ENCODE measurements at places on chromosomes 1 and 21.

DNA sequence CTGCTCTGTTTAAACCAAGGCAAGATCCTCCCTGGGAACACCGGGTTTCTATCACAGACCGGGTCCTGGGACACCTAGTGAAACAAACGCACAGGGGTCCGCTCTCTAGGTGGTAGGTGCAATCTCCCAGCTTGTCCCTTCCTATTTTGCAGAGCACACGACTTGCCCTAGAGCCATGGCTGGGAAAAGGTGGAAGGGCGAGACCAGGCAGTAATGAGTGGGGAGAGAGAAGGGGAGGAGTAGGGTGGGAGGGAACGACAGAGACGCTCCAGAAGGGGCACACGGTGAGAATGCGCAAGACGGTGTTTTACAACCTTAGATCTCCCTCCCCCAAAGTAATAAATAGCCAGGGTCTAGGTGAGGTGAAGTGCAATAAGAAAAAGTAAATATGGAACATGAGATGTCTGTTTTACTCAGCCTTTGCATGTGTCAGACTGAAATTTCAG is 9.3 kb upstream of the ARHGAP29 start:
- DNase-seq, result no peak

DNA sequence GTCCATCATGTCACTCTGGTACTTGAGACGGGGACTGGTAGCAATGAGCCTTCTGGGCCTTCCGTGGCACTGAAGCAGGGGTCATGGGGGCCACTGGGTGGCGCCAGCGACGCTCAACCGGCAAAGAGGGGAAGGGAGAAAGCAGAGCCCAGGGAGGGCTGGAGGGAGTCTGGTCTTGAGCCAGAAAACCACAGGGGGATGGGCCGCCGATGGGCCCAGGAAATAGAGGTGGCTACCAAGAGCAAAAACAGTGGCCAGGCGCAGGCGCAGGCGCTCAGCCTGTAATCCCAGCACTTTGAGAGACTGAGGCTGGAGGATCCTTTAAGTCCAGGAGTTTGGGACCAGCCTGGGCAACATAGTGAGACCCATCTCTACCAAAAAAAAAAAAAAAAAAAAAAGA is 21.8 kb downstream of the EXOC8 start:
- DNase-seq, result peak; percentile 44

DNA sequence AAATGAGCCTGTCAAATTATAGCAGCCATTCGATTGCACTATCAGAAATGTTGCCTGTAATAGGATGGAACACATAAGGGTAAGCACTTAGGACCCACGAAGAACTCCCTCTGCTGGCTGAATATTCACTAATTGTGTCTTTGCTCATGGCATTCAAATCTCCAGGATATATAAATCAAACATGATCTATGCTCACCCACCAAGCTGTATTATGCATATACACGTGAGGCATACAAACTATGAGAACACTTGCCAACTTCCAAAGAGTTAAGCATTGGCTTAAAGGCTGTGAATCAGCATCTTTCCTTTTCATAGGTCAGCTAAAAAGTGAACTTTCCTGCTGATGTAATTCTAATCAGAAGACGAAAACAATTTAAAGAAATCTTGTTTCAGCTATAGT is 34.5 kb downstream of the TMPRSS15 start:
- no peak for DNase-seq

DNA sequence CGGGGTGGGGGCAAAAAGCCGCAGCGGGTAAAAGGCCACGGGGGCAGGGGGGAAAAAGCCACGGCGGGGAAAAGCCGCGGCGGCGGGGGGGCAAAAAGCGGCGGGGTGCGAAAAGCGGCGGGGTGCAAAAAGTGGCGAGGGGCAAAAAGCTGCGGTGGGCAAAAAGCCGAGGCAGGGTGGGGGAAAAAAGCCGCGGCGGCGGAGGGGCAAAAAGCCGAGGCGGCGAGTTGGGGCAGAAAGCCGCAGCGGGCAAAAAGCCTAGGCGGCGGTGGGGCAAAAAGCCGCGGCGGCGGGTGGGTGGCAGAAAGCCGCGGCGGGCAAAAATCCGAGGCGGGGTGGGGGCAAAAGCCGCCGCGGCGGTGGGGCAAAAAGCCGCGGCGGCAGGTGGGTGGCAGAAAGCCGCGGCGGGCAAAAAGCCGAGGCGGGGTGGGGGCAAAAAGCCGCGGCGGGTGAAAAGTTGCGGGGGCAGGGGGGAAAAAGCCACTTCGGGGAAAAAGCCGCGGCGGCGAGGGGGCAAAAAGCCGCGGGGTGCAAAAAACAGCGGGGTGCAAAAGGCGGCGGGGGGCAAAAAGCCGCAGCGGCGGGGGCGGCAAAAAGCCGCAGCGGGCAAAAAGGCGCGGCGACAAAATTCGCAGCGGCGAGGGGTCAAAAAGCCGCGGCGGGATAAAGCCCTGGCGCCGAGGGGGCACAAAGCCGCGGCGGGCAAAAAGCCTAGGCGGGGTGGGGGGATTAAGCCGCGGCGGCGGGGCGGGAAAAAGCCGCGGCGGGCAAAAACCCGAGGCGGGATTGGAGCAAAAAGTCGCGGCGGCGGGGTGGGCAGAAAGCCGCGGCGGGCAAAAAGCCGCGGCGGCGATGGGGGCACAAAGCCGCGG is 3901.2 kb downstream of the SRGAP2C start:
- no peak for DNase-seq

GRCh38 chr1:5748286-5749225 is 243.7 kb downstream of the NPHP4 start:
- no peak for DNase-seq

DNA sequence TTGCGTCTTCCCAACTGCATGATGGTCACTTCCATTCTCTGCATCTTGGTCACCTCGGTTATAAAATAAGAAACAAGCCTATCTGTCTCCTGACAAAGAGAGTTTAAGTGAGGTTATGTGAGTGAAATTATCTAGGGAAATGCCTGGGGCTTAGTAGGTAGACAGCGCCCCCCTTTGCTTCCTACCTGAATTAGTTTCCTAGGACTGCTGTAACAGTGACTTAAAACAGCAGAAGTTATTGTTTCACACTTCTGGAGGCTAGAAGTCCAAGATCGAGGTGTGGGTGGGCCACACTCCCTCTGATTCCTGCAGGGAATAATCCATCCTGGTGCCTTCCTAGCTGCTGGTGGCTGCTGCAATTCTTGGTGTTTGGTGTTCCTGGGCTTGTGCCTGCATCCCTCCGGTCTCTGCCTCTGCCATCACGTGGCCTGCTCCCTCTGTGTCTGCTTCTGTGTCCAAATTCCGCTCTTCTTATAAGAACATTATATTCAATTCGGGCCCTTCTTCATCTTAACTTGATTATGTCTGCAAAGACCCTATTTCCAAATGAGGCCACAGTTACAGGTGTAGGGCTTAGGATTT is 92.6 kb downstream of the IGSF21 start:
- DNase-seq, result no peak

DNA sequence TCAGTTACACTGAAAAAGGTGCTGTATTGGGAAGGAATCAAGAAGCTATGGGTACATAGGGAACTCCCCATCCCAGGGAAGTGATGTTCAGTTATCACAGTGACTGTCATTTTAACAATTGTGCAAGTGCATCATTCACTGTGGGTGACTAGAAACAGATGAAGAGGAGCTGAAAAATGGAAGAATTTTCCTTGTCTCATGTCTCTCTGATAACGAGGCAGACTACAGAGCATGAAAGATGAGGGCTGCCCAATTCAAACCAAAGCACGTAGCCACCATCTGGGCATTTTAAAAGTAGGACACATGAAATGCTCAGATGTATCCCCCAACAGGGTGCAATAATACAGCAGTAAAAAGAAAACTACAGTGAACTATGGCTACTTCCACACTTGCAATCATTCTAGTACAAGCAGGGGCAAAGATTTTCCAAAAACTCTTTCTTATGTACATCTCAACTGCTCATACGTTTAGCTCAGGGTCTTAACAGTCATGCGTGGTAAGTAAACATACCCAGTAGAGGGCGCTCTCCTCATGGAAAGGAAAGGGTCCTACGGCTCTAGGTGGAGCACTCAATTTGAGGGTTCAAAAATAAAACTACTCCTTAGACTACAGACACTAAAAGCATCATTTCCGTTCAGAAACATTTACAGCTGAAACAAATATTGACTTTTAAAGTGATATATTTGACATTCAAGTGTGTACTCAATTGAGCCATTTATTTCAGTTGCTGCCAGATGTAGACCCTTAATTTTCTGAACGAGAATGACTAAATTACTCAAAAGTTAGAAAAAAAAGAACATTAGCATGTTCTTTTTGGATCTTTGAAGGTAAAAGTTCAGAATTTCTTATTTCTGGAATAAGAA is 143.2 kb downstream of the KCTD3 start:
- peak; percentile 68 for DNase-seq

- no peak for DNase-seq
These were observed 182.4 kb downstream of the CDC7 start for GRCh38 chr1:91682882-91683597.

- DNase-seq, result no peak
These were observed 28.4 kb downstream of the GLIS1 start for GRCh38 chr1:53710584-53710983.

GRCh38 chr1:18817795-18818435 is 41.5 kb downstream of the TAS1R2 start:
- no peak for DNase-seq

GRCh38 chr21:17834639-17835354 is 15.6 kb upstream of the C21orf91 start:
- no peak for DNase-seq

DNA sequence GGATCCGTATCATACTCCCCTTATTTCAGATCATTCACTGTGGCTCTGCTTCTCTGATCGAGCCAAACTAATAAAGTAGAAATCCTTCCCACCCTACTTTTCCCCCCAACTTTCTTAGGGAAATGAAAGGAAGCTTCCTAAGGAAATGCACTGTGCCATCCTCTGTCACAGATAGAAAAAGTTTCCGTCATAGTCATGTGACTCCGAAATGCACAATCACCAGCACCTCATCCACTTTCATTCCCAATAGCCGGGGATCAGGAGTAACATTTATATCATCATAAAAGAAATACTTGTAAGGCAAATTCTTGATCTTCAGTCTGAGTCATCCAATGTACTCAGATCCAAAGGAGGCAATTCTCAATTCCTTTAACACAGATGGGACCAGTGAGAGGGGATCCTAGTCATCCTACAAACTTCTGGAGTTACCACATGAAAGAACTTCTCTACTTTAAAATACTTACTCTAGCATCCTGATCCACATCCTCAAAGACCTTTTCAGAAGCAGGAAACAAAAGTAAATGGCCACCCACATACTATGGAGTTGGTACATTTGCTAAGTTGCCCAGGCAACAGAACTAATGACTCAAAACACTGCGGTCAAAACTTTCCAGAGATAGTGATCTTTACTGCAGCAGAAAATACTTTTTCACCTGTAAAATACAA is 97.8 kb upstream of the ZC3H11B start:
- peak; percentile 40 for DNase-seq

DNA sequence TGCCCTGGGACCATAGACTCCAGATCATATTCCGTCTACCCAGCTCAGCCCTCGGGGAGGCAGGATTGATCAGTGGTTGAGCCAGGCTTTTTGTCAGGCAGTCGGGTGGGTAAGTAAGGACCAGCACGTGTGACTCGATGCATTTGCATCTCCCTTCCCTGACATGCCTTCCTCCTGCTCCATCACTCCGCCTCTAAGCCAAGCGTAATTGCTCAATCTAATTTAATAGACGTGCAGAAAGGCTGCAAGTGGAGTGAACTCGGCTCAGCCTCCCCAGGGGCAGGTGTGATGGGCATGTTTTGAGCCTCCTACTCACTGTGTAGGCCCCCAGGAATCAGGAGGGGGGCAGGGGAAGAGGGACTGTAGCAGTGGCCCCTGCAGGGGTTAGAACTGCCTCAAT is 34.6 kb upstream of the GRIK3 start:
- DNase-seq, result no peak

- DNase-seq, result peak; percentile 70
These were observed 5.0 kb upstream of the CHI3L2 start for GRCh38 chr1:111222308-111223125.

DNA sequence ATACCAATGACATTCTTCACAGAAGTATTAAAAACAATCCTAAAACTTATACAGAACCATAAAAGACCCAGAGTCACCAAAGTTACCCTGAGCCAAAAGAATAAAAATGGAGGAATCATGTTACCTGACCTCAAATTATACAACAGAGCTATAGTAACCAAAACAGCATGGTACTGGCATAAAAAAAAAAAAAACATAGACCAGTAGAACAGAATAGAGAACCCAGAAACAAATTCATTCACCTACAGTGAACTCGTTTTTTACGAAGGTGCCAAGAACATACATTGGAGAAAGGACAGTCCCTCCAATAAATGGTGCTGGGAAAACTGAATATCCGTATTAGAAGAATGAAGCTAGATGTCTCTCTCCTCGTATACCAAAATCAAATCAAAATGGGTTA is 2.6 kb upstream of the GNG5 start:
- DNase-seq, result no peak

GRCh38 chr1:214379236-214379970 is 98.4 kb downstream of the SMYD2 start:
- DNase-seq, result no peak

- no peak for DNase-seq
These were observed 268.5 kb downstream of the GRIK3 start for GRCh38 chr1:36765785-36766300.

DNA sequence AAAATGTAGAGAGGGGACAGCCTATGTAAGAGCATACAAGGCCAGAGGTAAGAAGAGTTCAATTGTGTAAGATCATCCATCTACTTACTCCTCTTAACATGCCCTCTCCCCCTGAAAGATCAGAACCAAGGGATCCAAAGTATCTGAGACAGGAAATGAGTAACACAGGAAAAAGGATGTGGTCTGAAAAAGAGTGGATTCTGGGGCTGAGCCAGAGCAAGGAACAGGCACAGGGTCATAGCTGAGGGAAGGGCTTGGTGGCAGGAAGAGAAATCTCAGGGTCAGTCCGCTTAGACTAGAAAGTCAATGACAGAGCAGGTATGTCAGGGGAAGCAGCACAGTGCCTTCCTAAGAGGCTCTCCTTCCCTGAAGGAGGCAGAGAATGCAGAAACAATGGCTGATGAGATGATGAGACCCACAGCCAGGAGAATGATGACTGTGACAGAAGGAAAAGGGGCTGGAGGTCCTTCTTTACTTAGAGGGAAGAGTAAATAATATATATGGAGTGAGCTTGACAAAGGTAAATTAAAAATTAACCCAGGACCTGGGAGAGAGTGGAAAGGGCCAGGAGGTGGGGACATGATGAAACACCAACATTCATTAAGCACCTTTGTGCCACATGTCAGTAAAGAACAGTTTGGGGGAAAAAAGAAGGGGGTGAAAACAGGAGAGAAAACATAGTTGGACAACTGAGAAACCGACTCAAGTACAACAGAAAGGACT is 26.2 kb upstream of the A3GALT2 start:
- peak; percentile 40 for DNase-seq

GRCh38 chr1:176880955-176881595 is 283.4 kb downstream of the ASTN1 start:
- peak; percentile 51 for DNase-seq

- DNase-seq, result no peak
These were observed 60.2 kb downstream of the ODF2L start for GRCh38 chr1:86335916-86336315.

GRCh38 chr1:27135541-27136235 is 19.2 kb downstream of the SLC9A1 start:
- no peak for DNase-seq

GRCh38 chr1:3170561-3171453 is 101.8 kb downstream of the PRDM16 start:
- no peak for DNase-seq

Measured in HCT116 (cell line).